CD8-positive, alpha-beta memory T cell (primary cell): ENCODE measurements at places on chromosomes 5 and 9.

GRCh38 chr9:112820881-112821280 lies 69.8 kb downstream of the SLC46A2 start:
- no peak for DNase-seq

DNA sequence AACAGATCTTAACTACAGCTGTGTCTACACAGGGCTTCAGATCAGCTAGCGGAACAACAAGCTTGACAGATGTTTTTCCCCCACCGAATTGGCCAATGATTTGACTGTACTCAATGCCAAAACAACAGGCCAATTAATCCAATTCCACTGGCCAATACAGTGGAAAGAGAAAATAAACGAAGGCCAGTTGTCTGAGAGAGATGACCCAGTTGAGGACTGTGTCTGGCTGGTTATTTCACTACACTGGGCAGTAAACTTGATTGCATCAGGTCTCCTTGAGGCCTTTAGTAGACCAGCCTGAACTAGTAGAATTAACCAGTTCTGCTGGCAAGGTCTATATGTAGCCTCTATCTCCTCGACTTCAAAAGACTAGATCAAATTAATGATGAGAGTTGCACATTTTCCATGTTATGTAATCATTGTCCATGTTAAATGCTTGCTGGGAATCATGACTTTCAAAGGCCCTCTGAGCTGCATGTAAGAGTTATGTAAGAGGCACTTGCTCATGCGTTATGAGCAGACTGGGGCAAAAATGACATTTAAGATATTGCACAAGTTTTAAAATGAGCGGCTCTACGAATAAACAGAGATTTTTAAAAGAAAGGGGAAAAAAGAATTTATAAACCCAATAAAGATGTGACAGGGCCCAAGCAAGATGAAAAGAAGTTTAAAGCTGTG lies 28.3 kb downstream of the SMIM23 start:
- no peak for DNase-seq

GRCh38 chr5:135942202-135942771 lies 12.5 kb downstream of the LECT2 start:
- DNase-seq, result no peak

- DNase-seq, result no peak
Observed at GRCh38 chr9:27880156-27880555, 306.9 kb upstream of the C9orf72 start.

- DNase-seq, result no peak
Observed at GRCh38 chr5:106699198-106699597, 971.5 kb downstream of the EFNA5 start.

GRCh38 chr9:115213818-115214334 lies 95.9 kb upstream of the TNC start:
- no peak for DNase-seq
